ENCODE measurements at places on chromosomes 6 and 20. TPM values are rescaled to one million over a fixed set of nuclear protein-coding genes. Genes with fewer than 3 reads are reported as not detected.

Gene SLC17A4
- total RNA-seq, result not detected

Gene RBPJL
- total RNA-seq, result not detected

Gene SOBP
- total RNA-seq, result 30.9 TPM

Gene GMEB2
- total RNA-seq, result 7.3 TPM

Gene KCNK16
- not detected for total RNA-seq

Gene HUS1B
- total RNA-seq, result 3.8 TPM

Gene CYP39A1
- total RNA-seq, result 8.5 TPM

Gene BPIFB2
- total RNA-seq, result not detected

Gene HLA-DRB5
- not detected for total RNA-seq

Gene SPAG4
- total RNA-seq, result 0.64 TPM

Gene LINC00237
- total RNA-seq, result 0.45 TPM

Gene HLA-DQA2
- not detected for total RNA-seq

Gene WFDC12
- not detected for total RNA-seq

Gene MEP1A
- total RNA-seq, result 0.09 TPM

Gene GPX5
- not detected for total RNA-seq

Gene MCCD1
- total RNA-seq, result not detected

Gene XKR7
- 20.0 TPM for total RNA-seq

Gene B3GAT2
- 17.2 TPM for total RNA-seq

Gene PPP1R18
- total RNA-seq, result 27.9 TPM

Gene COL19A1
- 0.45 TPM for total RNA-seq

Gene MRAP2
- total RNA-seq, result 15.8 TPM

Gene KHDRBS2
- total RNA-seq, result 35.1 TPM

Gene SLPI
- total RNA-seq, result 0.82 TPM

Gene IMPG1
- total RNA-seq, result 0.36 TPM

Gene OR2H1
- total RNA-seq, result not detected

Gene MATN4
- total RNA-seq, result not detected

Gene EPHA7
- 167 TPM for total RNA-seq

Gene SNRNP48
- 21.5 TPM for total RNA-seq

Gene SLC17A3
- total RNA-seq, result not detected

Gene RTF2
- 32.2 TPM for total RNA-seq

Gene FKBP1C
- 0.36 TPM for total RNA-seq

Gene NMBR
- 2.5 TPM for total RNA-seq

Gene ANKRD6
- 44.1 TPM for total RNA-seq

Gene SNAP25
- total RNA-seq, result 79.8 TPM

Gene PNLDC1
- not detected for total RNA-seq

Gene CYP21A2
- total RNA-seq, result 1.6 TPM

Gene COL9A1
- total RNA-seq, result 7.3 TPM

Gene FLOT1
- total RNA-seq, result 35.7 TPM

Gene IBTK
- 65.4 TPM for total RNA-seq

Gene RIPK1
- 8.0 TPM for total RNA-seq

Gene GNRH2
- total RNA-seq, result not detected

Gene C20orf202
- total RNA-seq, result 0.18 TPM

Gene SLC24A3
- total RNA-seq, result 15.7 TPM

Gene LZTS3
- 20.1 TPM for total RNA-seq

Gene FRK
- 0.36 TPM for total RNA-seq

Gene HLA-DPB1
- 1.8 TPM for total RNA-seq

Gene TMEM74B
- 6.4 TPM for total RNA-seq

Gene DIDO1
- total RNA-seq, result 54.3 TPM

All from cerebellum (tissue), 4 donors.